ENCODE measurements at places on chromosomes 2 and 18.
A peak's percentile ranks its signal among the peaks of the same experiment; 100 is the strongest.

DNA sequence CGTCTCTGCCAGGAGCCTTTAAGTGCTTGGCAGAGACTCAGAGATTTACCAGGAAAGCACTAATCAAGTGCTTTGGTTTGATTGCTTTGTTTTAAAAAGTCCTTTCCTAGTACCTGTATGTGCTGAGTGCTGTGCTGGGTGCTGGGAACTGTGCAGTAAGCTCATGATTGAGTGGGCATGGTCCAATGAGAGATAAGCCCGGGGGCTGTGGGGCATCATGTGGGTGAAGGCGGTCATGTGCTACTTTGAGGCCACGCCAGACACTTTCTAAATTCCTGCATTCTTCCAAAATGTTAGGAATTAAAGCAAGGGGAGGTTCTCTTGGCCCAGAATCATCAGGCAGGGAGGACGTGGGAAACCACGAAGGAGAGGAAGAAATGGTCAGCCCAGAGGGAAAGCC lies 109.0 kb downstream of the ACAA2 start:
- peak; percentile 42 for DNase-seq

GRCh38 chr2:10541081-10541480 lies 93.0 kb upstream of the ODC1 start:
- DNase-seq, result no peak

- no peak for DNase-seq
Observed at GRCh38 chr2:15816226-15816625, 124.1 kb upstream of the MYCN start.

GRCh38 chr2:19868701-19869580 lies 32.8 kb downstream of the TTC32 start:
- no peak for DNase-seq

GRCh38 chr2:217077831-217078407 lies 218.1 kb upstream of the TNP1 start:
- no peak for DNase-seq

- DNase-seq, result no peak
Observed at GRCh38 chr18:79952456-79952995, 1.1 kb upstream of the SLC66A2 start.

GRCh38 chr2:162992828-162993227 lies 154.3 kb upstream of the KCNH7 start:
- no peak for DNase-seq

- no peak for DNase-seq
Observed at GRCh38 chr2:236156095-236156859, 11.9 kb downstream of the GBX2 start.

GRCh38 chr18:51098513-51098912 lies 68.5 kb downstream of the SMAD4 start:
- no peak for DNase-seq

- DNase-seq, result no peak
Observed at GRCh38 chr2:193333539-193333938, 1138.8 kb upstream of the TMEFF2 start.

- DNase-seq, result no peak
Observed at GRCh38 chr18:79806976-79807841, 9.5 kb downstream of the KCNG2 start.

GRCh38 chr2:239331560-239331959 lies 69.3 kb downstream of the HDAC4 start:
- no peak for DNase-seq

DNA sequence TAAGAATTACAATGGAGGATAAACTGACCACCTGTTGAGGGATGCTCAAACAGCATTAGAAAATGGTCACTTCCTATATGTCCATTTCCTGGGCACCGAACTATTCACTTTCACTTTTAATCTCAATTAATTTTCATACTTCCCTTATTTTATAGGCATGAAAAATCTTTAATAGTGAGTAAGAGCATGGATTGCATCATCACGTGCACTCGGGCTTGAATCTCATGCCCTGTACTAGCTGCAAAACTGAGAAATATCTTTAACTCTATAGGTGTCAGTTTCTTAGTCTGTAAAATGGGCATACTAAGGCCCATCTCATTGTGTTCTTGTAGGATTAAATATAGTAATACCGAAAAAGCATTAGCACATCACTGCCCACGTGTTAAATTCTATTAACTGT lies 183.9 kb upstream of the FIGN start:
- no peak for DNase-seq

- no peak for DNase-seq
Observed at GRCh38 chr2:45190481-45190942, 181.3 kb upstream of the SIX2 start.

DNA sequence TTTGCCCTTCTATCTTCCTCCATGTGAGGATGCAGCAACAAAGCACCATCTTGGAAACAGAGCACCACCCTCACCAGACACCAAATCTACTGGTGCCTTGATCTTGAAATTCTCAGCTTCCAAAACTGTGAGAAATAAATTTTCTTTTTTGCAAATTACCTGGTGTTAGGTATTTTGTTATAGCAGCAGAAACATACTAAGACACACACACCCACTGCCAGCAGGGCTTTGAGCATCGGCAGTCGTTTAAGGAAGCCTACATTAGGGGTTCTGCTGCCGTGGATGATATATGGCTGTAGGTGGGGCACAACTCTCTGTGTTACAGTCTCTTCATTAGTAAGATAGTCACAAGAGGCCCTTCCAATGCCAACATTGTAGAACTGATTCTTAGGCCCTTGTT lies 20.7 kb upstream of the MFSD6 start:
- no peak for DNase-seq

GRCh38 chr2:29519338-29519925 lies 402.0 kb downstream of the ALK start:
- DNase-seq, result no peak

DNA sequence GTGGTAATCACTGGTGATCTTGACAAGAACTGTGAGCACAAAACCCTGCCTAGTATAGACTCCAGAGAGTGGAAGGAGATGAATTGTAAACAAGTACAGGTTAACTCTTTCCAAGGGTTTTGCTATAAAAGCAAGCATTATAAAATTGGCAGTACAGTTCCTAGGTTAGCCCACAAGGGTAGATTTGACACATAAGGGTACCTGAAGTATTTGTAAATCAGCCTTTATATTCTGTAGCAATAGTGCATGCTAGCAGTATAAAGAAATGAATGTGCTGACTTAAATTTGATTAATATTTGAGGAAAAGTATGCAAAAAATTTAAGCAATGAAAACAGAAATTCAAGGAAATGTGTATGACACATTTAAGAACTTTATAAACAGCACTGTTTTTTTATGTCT lies 42.4 kb downstream of the SP3 start:
- no peak for DNase-seq

GRCh38 chr2:40332191-40332826 lies 119.6 kb downstream of the SLC8A1 start:
- no peak for DNase-seq

- DNase-seq, result no peak
Observed at GRCh38 chr2:100580367-100581276, 17.8 kb downstream of the PDCL3 start.

GRCh38 chr2:78070693-78071092 lies 548.5 kb upstream of the LRRTM4 start:
- no peak for DNase-seq

GRCh38 chr2:192437653-192438052 lies 242.9 kb upstream of the TMEFF2 start:
- DNase-seq, result no peak

DNA sequence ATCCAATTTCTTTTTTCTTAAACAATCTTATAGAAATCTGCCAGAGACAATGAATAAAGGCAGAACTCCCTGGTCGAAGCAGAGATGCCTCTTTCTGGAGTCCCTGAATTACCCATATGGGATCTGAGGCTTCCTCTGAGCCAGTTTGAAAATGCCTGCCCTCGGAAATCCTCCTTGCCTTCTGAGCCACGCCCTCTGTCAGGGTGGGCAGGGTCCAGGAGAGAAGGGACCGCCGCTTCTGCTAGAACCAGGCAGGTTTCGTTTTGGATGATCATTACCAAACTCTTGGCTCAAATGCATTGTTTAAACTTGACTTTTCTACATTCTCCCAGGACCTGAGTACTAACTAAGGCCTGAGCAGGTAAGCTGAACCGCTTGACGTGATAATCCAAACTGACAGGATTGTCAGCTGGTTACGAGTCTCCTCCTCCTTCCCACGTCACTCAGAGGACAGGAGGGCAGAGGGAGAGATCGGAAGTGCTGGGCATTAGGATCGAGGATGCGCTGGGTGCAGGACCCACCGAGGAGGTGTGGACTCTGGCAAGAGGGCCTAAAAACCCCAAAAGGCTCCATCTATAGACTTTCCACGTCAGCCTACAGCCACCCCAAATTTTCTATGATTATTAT lies 128.4 kb downstream of the KLHL29 start:
- no peak for DNase-seq

GRCh38 chr2:37786854-37787253 lies 115.4 kb upstream of the CDC42EP3 start:
- DNase-seq, result peak; percentile 94

DNA sequence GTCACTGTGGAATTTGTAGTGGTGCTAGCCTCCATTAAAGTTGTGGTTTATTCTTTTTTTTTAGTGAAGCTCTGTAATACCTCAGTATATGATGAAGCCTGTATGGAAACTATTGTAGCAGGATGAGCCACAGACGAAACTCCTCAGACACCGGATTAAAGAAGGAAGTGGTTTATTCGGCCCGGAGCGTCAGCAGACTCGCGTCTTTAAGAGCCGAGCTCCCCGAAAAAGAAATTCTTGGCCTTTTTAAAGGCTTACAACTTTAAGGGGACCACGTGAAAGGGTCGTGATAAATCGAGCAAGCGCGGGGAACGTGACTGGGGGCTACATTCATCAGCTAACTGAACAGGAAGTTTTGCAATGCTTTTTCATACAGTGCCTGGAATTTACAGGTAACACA lies 8.1 kb upstream of the CCL20 start:
- no peak for DNase-seq

DNA sequence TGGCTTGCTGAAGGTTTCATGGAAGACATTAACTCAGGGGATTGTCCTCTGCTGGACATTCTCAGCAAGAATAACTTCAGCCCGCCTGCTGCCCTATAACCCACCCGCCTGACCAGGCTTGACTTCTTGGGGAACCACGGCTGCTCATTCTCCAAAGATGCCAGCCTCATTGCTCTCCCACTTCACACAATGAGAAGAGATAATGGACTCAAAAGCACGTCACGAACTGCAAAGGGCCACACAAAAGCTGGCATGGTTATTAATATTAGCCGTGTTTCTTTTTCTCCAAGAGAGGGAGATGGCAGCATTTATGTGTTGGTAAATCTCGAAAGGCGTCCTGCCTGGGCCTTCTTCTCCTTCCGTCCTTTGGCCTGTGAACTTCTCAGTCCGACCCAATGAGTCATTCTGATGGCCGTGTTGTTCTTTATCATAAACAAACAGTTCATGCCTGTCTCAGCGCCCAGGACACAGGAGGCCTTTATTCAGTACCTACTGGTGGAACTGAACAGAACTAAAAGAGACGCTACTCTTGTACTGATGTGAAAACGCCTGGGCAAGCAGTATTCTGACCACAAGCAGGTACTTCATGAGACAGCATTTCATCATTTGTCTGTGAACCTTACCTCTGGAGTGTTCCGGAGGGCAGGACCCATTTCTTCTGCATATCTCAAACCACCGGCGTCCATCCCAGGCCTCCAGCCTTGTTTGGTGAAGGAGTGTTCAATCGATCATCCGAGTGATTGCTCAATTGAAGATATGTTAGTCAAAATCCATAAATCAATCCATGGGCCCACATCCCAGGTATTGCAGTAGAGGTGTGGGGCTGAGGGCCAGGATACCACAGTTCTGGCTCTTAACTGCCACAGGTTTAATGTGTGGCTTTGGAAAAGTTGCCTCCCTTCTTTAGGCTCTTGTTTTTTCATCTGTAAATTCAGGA lies 25.1 kb upstream of the KLHL29 start:
- DNase-seq, result no peak

DNA sequence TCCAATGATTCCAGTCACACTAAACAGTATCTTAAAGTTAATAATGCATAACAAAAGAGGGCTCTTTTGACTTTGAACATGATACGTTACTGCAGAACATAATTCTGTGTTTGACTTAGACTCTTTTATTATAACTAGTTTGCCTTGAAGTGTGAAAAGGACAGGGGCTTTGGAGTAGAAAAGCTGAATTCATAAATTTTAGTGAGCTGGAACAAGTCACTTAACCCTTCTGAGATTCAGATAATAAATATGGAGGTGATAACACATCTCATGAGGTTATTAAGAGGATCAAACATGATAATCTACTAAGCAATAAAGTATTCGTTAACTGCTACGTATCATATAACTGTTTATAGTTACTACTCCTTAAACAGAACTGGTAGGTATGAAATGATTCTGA lies 44.7 kb upstream of the FLACC1 start:
- DNase-seq, result no peak

DNA sequence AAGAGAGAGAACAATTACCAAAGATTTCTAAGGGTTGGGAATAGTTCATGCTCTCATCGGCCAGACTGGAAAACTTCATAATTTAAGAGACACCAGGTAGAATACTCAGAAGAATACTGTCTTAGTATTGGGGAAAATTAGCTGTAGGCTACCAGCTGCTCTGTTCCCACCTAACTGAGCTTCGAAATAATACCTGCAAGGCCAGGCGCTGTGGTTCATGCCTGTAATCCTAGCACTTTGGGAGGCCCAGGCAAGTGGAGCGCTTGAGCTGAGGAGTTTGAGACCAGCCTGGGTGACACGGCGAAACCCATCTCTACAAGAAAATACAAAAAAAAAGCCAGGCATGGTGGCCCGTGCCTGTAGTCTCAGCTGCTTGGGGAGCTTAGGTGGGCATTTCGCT lies 35.8 kb downstream of the MAP4K3 start:
- DNase-seq, result no peak

All from NCI-H1105 (cell line).